Activated T-helper 17 cell treated with anti-CD3 and anti-CD28 coated beads, Interleukin-2, amount 50 U/mL, for 72 hours (primary cell): ENCODE measurements at places on chromosomes 12 and 14. TPM values are rescaled to one million over a fixed set of nuclear protein-coding genes. Genes with fewer than 3 reads are reported as not detected.

- no peaks in the 10 kb centered on the region for H3K4me1 ChIP-seq
- peaks cover 5% of the 10 kb centered on the region for H3K27me3 ChIP-seq
- no peak overlapping the region for H3K27ac ChIP-seq
- H3K4me3 ChIP-seq, result no peak overlapping the region
Measured at GRCh38 chr12:129873833-129874208, 30.0 kb downstream of the TMEM132D start.

Gene ZBTB25
- total RNA-seq, result 88.5 TPM

DNA sequence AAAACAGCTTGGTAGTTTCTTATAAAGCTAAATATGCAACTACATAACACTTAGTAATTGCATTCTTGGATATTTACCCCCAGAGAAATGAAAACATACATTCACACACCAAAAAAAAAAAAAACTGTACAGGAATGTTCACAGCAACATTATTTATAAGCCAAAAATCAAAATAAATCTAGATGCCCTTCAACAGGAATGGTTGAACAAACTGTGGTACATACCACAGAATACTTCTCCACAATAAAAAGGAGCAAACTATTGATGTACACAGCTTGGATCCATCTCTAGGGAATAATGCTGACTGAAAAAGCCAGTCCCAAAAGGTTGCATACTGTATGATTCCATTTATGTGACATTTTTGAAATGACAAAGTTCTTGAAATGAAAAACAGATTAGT, 62.1 kb upstream of the SLC38A4 start:
- H3K27ac ChIP-seq, result no peak overlapping the region
- no peak for ATAC-seq
- no peaks in the 10 kb centered on the region for H3K4me1 ChIP-seq
- no peak overlapping the region for H3K4me3 ChIP-seq
- H3K27me3 ChIP-seq, result peaks cover 12% of the 10 kb centered on the region

GRCh38 chr12:86081843-86082242, 174.3 kb downstream of the MGAT4C start:
- H3K27me3 ChIP-seq, result no peaks in the 10 kb centered on the region
- H3K4me3 ChIP-seq, result no peak overlapping the region
- no peak overlapping the region for H3K27ac ChIP-seq

DNA sequence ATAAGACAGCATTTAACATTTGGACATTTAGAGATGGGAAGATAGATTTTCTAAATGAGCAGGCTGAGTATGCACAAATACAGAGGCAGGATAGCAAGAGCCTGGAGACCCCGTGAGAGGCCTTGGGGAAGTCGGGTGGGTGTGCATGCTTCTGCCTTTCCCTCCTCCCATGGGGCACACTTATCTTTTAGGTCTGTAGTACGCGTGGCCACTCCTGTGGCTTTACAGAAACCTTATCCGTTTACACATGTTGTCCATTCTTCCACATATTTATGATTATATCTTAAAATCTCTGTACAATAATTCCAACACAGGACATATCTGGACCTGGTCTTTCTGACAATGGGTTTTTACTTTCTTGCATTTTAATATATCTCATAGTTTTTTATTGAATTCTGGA, 33.6 kb downstream of the GYS2 start:
- H3K27ac ChIP-seq, result no peak overlapping the region
- no peaks in the 10 kb centered on the region for H3K4me1 ChIP-seq
- H3K36me3 ChIP-seq, result no peaks in the 10 kb centered on the region
- ATAC-seq, result no peak

Gene MSRB3
- not detected for total RNA-seq

DNA sequence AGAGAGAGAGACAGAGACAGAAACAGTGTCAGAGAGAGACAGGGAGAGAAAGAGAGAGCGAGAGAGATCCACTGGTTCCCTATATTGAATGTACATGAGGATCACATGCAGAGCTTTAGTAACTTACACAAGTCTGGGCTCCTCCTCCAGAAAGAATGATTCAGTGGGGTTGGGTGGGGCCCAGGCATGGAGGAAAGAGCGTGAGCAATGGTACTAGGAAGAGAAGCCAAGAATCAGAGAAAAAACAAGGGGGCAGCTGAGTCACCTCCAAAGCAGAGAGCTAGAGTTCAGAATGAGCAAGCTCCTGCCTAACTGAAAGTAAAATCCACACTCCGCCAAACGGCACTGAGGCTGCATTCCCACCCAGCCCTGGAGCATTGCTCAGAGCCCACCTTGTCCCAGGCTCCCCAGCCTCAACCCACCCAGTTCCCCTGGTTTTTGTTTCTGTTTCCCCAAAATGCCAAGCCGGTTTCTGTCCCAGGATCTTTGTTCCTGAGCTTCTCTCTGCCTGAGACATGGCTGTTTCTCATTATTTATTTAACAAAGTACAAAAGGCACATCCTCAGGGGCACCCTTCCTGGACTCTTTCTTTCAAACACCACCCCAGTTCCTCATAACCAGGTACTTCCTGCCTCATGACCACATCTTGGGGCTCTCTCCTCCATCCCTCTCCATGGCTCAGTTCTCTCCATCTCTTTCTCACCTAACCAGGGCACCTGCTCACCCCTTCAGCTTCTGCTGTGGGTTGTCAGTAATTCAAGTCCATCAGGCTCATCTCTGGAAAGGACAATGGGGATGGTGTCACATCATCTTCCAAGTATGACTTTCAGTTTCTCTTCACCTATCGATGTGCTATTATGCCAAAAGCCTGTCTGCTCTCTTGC, 670.3 kb upstream of the TBX3 start:
- no peak overlapping the region for H3K27ac ChIP-seq
- peak; percentile 24 for ATAC-seq
- no peaks in the 10 kb centered on the region for H3K36me3 ChIP-seq
- H3K4me3 ChIP-seq, result no peak overlapping the region

Gene SIVA1
- total RNA-seq, result 121 TPM

- H3K27ac ChIP-seq, result no peak overlapping the region
- no peaks in the 10 kb centered on the region for H3K27me3 ChIP-seq
- H3K4me3 ChIP-seq, result no peak overlapping the region
- no peaks in the 10 kb centered on the region for H3K36me3 ChIP-seq
- no peaks in the 10 kb centered on the region for H3K4me1 ChIP-seq
Measured at GRCh38 chr12:94469522-94469921, 9.9 kb upstream of the CEP83 start.

DNA sequence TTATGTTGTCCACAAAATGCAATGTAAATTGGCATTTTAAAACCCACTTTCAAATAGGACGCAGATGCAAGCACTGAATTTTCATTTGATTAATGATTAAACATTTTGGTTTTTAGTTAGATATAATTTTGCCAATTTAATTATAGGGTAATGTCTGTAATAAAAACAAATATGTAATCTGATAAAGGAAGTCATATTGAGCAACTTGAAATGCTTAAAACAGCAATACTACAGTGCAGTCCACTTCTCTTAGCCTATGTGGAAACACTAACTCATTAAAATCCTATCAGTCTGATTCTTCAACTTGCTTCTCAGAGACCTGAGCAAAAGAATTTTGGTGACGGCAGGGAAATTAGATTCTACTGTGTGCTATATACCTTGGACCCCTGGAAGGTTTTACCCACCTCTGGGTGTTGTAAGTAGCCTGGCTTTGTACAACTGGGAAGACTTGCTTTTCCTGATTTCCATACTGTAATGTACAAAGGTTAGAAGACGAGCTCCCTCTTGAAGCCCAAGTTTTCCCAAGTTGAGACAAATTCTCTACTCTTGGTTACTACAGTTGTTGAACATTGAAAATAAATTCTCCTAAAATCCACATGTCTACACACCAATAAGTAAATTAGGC, 4.1 kb downstream of the TRHDE start:
- H3K4me1 ChIP-seq, result no peaks in the 10 kb centered on the region
- no peak overlapping the region for H3K4me3 ChIP-seq
- peaks cover 26% of the 10 kb centered on the region for H3K27me3 ChIP-seq
- no peaks in the 10 kb centered on the region for H3K36me3 ChIP-seq
- no peak overlapping the region for H3K27ac ChIP-seq
- ATAC-seq, result no peak
